NCI-H1417 treated with DMSO at 0.1 percent for 48 hours (cell line): ENCODE measurements at places on chromosomes 16 and 17.

DNA sequence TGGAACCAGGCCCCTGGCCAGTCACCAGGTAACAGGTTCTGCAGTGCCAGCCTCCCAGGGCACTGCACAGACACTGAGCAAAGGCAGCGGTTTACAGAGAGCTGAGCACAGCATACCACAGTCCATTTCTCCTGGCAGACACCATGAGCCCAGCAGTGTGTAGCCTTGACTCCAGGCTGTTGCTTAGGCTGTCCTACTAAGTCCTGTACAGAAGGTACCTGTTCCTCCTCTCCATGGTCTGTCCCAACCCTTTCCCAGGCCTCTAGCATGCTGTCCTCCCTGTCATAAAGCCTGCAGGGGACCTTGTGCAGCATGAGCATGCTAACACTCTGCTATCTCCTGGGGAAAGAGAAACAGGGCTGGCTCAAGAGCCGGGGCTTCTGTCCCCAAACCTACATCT lies 20.0 kb downstream of the ATP6V0D1 start:
- DNase-seq: no peak

- DNase-seq: no peak
These were observed 35.7 kb downstream of the SMARCE1 start for GRCh38 chr17:40611840-40612474.

DNA sequence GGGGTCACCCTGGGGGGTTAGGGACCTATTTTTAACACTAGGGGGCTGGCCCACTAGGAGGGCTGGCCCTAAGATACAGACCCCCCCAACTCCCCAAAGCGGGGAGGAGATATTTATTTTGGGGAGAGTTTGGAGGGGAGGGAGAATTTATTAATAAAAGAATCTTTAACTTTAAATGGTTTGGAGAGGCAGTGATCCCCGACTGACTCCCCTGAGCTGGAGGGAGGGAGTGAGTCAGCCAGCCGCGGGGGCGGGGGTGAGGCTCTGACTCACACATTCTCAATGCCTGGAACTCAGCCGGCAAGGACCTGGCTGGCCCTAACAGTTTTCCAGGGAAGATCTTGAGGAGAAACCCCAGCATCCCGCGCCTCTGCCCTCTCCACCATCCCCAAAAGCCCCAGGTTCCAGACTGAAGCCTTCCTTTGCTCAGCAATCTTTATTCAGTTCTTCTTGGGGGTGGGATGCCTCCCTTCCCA lies 1.5 kb downstream of the HCFC1R1 start:
- DNase-seq: no peak

DNA sequence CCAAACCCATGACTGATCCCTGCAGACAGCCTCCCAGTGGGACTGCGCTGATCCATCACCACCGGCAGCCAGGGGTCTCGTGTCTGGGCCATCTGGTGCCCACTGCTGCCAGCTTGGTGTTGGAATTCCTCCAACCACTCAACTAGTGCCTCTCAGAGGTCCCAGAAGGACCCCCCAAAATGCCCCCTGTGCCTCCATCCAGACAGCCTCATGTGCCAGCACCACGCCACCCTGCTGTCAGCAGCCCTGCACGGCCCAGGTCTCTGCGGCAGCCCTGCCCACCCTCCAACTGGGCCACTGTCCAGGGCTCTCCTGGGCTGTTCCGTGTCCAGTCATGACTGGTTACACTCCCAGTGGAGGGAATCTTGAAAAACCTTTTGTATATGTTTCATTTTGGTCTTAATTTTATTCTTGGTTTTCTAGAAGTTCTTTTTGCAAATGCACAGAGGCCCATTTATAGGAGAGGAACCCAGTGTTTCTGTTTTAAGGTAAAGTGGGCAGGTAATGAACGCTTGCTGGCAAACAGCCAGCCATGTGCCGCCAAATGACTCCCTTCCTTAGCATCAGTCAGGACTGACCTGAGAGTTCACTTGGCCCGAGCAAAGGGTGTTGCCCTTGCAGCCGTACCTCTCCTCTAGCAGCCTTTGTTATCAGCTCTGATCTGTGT lies 34.6 kb downstream of the GRIN2C start:
- no peak for DNase-seq

DNA sequence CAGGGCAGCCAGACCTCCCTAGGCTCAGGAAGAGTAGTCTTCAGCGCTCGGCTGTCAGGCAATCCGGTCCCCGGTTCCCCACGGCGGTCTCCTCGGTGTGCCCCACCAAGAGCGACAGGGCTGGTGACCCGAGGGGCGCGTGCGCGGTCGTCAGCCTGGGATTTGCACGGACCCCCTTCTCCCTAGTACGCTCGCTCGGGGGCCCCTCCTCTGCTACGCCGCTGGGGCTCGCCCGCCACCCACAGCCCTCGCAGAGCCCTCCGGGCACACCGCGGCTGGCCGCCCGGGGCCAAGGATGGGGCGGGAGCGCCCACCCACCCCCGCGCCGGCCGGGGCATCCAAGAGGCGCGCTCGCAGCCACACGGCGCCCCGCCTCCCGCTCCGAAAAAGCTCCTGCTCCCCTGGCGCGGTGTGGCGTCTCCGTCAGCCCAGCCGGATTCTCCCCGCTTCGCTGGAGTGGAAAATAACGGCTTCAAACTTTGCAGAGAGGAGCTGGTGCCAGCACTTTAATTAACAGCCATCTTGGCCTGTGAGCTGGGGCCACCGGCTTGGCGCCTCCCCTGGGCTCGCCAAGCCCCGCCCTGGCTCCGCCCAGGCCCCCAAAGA lies 2.1 kb upstream of the C1QL1 start:
- no peak for DNase-seq

DNA sequence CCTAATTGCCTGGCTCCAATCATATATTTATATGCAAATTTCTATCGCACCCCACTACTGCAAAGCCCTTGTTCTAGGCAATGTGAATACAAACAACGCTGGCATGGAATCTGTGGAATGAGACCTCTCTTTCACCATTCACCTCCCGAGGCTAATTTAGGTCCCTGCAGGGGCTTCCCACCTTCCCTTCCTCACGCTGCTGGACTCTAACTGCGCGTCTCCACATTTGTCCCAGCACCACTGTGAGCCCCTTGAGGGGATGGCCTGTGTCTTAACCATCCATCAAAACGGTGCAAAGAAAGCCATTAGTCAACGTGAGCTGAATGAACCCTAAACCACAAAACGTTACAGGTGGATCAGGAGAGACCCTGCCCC lies 1.6 kb downstream of the TMEM114 start:
- DNase-seq: no peak

DNA sequence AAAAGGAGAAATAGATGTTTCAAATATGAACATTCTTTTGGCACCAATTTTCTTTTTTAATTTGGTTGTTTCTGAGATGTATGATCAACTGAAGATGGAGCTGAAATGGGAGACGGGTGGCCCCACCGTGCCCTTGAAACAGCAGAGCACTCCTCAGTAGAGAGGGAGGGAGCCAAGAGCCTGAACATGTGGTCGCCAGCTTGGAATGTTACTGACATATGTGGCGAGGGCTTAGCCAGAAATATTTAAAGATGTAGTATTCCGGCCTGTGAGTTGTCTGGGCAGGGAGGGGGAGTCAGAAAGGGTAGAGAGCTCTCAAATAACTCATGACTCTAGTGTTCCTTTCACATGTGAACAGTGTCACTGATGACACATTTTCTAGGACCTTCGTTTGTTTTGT lies 13.3 kb upstream of the MRC2 start:
- no peak for DNase-seq

GRCh38 chr16:85917959-85918358 lies 19.0 kb downstream of the IRF8 start:
- DNase-seq: no peak

DNA sequence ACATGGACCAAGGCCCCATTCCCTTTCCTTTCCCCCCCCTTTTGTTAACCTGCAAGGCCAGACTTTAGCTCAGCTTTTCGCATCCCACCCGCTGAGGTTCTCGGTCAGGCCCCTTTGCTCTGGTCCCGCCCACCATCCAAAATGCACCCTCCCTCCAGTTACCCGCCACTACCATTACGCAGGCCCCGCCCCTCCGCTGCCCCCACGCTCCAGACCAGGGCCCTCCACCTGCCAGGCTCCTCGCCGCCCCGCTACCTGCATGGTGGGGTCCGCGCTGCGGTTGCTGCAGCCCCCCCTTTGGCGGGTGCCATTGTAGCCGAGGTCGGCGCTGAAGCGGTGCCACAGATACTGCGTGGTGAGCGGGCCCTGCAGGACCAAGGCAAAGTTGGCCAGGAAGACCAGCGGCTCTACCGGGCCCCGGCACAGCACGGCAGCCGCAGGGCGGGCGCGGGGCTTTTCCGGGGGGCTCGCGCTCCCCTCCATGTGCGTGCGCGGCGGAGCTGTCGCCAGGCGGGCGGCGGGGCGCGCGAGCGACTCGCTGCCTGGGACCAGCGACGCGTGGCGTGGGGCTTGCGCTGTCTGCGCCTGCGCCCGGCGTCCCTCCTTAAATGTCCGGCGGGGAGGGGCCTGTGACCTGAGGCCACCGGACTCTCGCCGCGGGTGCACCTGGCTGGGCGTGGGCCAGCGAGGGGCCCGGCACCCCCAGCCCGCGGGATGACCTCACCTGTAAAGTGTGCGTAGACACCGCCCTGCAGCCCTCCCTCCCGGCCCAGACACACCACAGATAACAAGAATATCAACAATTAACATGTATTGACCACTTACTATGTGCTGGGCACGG lies at the start of gene SLC46A1:
Gene SLC46A1, minus strand, starts transcription at position 581 of the 841 bp plus-strand sequence. Its CDS starts 98 bp downstream, at position 483.
- peak; percentile 35 for DNase-seq

GRCh38 chr16:12455287-12455798 lies 348.3 kb downstream of the CPPED1 start:
- no peak for DNase-seq

DNA sequence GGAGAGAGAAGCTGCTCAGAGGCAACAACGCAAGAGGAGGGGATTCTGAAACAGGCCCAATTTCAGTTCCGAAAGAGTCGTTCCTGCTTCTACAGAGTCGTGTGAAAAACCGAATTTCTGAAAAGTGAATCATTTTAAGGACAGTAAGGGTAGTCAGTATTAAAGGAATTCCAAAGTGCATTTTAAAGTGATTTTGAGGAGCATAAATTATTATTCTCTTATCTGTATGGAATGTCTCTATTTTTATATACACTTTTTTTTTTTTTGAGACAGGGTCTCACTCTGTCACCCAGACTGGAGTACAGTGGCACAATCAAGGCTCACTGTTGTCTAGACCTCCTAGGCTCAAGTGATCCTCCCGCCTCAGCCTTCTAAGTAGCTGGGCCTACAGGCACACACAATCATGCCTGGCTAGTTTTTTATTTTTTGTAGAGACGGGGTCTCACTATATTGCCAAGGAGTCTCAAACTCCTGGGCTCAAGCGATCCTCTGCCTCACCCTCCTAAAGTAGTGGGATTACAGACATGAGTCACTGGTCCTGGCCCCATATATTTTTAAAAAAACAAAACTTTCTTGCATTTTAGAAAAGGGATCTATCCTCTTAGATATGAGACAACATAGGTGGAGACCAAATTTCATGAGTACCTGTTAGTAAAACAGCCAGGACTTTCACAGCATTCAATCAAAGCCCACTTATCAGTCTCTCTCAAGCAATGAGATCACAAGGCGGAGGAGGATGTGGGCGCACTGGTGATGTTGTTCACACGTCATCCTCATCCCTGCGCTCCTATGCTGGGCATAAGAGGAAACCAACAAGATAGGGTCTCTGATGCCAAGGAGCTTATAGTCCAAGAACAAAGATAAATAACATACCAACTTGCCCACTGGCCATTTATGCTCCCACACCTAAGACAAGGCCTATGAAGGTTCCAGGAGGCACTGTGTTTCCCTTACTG lies 53.2 kb downstream of the SMG6 start:
- DNase-seq: no peak

DNA sequence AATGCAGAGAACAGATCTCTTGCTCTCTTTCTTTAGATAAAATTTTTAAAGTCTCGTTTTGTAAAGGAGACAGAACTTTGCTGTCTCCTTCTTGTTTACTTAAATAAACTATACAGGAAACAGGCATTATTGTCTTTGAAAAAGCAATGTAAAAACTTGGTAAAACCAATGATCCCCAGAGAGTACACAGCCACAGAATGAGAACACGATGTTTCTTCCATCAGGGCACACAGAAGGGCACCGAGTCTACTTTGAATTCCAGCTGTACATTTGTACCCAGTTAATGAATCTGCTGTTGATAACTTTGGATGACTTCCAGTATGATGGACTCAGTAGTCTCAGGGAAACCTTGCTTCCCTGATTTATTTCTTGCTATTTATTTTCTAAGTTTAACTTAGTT lies 8.1 kb upstream of the TMEM100 start:
- DNase-seq: no peak

DNA sequence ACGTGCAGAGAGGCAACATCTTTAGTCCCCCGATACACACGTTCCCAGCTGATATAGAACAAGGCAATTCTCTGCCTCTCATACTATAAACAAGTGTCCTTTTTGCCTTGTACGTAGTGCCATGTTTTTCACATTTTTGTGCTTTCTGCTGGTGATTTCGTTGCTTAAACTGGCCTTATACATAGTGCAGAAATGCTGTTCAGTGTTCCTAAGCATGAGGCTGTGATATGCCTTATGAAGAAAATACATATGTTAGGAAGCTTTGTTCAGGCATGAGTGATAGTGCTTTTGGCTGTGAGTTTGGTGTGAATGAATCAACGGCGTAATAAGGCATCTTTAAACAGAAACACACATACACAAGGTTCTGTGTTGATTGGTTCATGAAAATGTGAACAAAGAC lies 77.2 kb downstream of the KATNIP start:
- DNase-seq: no peak

GRCh38 chr17:50221864-50222545 lies 20.6 kb upstream of the COL1A1 start:
- DNase-seq: no peak

- no peak for DNase-seq
These were observed 707 bp downstream of the NUFIP2 start for GRCh38 chr17:29292992-29293889.

DNA sequence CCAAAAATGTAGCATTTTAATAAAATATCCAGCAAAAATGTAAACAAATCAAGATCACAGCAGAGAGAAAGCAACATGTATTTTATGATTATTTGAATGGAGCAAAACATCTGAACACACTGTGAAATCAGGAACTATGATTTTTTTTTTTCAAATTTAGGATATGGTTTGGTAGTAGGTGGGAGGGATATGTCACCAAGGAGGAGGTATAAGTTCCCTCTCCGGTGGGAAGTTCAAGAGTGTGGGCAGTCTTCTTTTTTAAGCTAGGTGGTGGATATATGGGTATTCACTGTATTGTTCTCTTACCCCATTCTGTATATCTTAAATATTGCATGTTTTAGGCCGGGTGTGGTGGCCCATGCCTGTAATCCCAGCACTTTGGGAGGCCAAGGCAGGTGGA lies 10.2 kb downstream of the CDR2 start:
- no peak for DNase-seq

DNA sequence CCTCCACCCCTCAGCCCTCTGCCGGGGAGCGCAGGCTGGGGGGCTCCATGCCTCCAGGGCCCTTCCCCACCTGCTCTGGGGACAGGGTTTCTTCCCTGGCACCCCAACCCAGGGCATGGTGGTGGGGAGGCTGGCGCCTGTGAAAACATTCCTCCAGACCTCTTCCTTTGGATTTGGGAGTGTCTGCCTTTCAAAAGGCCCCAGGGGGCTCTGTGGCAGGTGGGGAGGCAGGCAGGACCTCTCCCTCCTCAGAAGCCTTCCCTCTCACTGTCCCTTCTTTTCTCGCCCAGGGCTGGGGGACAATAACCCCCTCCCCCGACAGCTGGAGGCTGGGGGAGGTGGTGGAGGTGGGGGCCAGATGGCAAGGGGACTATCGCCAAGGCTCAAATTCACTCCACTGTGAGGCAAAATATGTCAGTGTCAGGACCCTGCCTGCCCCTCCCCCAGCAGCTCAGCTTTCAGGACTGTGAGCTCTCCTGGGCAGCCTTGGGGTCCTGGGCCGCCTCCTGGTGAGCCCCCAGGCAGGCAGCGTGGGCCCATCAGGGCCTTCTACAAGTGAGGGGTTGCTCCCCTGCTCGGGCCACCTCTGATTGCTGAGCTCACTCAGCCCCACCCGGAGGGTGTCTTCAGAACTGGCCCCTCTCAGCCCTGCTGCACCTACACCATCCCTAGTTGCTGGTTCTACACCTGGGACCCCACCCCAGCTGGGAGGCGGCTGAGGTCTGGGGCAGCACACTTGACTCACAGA lies 1.8 kb downstream of the CDH15 start:
- DNase-seq: no peak
